HT-29 (cell line): ENCODE measurements at places on chromosomes 2 and 18. TPM values are rescaled to one million over a fixed set of nuclear protein-coding genes. Genes with fewer than 3 reads are reported as not detected.

Gene ASB18
- total RNA-seq = not detected in 2 replicates

Gene ARHGEF4
- total RNA-seq = 0.13 and 0.15 TPM in 2 replicates

Gene TMEM182
- 2.6 and 6.5 TPM in 2 replicates for total RNA-seq

Gene SYT4
- not detected in 2 replicates for total RNA-seq

Gene TUBA3E
- not detected in 2 replicates for total RNA-seq

DNA sequence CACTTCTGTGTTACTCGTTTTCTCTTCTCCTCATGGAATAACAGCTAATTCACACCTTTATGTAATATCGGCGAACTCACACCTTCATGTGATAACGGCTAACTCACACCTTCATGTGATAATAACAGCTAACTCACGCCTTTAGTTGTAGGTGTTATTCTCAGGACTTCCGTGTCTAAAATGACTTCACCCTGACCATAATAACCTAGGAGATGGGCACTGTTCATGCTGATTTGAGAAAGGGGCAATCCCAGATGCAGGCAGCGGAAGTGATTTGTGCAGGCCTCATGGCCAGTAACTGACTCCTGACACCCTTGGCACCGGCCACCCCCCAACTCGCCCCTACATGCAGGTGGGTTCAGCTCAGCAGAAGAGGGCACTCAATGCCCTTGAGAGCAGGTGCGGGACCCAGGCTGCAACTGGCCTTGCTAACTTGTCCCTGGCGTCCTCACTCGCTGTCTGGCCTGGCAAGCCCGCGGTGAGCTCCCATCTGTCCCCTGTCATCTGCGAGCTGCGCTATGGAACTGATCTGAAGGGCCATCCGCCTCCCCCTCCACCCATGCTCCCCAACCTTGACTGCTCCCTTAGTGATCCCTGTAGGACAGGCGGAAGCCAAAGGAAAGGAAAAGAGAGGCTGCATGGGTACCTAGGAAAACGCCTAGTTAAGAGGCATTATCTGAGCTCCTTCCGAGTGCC is 42.6 kb upstream of the MTCL1 start:
- no peak for DNase-seq

- DNase-seq = no peak
These were observed 248 bp downstream of the HAAO start for GRCh38 chr2:42792087-42792582.

GRCh38 chr18:54215069-54215468 is 9.4 kb downstream of the MBD2 start:
- no peak for DNase-seq

DNA sequence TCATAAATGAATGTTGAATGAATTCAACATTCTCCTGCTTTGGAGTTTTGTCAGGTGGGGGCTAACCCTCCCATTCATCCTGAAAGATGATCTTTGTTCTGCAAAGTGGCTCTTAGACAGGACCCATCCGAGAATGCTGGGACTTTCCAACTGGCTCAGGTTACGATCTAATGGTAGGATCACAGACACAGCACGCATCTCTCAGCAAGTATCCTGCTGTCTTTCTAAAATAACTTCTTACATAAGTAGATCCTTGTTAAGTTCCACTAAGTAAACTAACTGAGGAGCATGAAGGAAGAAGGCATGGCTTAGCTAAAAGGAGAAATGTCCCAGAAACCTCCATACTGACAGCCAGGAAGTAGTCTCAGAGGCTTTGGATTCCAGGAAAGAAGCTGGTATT is 23.7 kb downstream of the CYP27A1 start:
- DNase-seq = no peak

DNA sequence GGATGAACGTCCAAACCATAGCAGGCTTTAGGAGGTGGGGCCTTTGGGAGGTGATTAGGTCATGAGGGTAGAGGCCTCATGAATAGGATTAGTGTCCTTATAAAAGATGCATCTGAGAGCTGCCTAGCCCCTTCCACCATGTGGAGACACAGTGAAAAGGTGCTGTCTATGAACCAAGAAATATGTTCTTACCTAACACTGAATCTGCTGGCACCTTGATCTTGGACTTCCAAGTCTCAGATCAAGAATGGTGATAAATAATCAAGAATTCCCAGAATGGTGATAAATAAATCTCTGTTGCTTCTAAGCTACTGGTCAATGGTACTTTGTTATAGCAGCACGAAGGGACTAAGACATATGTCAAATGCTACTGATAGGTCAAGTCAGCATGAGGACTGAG is 15.1 kb upstream of the DYTN start:
- no peak for DNase-seq

DNA sequence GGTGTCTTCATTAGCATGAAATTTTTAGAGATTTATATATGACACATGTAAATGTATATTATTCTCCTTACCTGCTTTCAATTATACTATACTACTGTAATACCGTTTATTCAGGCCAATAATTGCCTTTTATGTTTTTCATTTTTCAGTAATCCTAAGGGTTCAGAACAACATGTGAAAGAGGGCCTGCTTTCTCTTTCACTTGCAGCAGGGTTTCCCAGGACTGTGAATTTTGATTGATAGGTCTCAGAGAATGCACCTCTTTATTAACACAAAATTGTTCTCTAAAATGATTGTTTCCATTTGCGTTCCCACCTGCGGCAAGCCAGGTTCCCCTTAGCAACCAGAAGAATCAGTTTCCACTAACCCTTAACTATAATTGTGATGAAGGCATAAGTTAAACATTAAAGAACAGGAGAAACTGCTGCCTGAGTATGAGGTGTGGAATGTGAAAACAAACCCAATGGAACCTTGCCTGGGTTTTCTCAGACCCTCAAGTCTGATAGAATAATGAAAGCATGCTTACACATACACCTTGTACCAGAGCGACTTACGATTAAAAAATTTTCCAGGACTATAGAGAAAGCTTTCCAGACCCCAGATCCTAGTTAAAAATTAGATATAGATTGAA is 1591.2 kb upstream of the LRRTM1 start:
- DNase-seq = no peak

DNA sequence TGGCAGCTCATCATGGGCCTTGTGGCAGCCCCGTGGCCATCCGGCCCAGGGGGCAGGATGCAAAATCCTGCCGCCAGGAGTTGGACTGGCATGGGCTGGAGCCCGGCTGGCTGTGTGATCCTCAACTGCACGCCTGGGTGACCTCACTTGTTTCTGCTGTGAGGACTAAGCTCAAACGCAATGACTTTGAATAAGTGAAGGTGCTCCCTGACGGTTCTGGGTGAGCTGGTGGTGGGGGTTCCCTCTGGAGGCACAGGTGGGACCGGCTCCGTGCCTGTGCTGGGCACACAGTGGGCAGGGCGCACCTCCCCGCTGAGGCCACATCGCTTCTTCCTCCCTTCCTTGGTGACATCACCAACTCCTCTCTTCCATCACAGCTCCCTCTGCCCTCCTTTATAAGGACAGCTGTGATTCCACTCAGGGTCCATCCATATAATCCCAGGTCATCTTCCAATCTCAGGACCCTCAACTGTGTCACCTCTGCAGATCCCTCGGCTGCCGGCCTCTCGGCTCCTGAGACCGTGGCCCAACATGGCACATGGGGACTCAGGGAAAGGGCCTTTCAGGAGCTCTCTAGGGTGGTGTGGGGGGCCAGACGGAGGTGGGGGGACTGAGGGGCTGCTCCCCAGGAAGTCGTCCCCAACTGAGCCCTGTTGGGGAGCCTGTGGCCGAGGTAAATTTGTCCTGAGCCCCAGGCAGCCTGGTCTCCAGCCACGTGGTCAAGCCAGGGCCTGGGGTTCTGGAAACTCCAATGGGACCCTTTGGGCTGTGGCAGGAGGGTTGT is 75.5 kb upstream of the ODC1 start:
- no peak for DNase-seq

GRCh38 chr2:36027616-36028015 is 328.0 kb upstream of the CRIM1 start:
- no peak for DNase-seq

- no peak for DNase-seq
These were observed 103.3 kb downstream of the COL6A3 start for GRCh38 chr2:237310515-237311114.

Gene NR4A2
- total RNA-seq = 4.1 and 5.2 TPM in 2 replicates

DNA sequence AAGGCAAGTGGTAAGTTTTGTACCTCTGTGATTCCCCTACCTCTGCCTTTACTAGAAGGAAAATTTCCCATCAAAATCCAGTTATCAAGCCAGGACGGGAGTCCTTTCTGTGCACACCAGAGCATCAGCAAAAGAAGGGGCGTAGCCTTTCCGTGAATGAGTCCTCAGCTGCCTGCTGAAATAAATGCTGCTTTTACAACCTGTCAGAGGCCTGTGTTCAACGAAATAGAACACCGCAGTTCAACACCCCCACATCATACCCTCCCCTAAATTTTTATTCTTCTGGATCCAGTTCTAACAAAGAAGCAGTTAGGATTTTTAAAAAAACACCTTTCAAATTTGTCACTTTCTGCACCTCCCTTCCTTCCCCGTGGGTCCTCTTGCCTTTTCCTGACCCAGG is 135.8 kb downstream of the SETBP1 start:
- DNase-seq = no peak

DNA sequence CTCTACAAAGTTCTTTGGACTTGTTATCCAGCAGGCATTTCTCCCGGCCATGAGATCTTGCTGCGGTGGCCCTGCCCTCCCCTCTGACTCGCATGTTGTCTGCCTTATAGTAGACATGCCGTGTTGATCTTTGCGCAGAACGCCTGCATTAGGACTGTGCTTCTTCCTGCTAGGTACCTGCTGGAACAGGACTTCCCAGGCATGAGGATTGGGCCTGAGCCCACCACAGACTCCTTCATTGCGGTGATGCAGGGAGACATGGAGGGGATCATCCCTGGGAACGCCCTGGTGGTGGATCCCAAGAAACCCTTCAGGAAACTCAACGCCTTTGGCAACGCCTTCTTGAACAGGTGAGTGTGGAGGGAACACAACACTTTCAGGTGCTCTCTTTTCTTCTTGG is 10.1 kb downstream of the EHD3 start:
- DNase-seq = no peak

Gene CIAO1
- total RNA-seq = 169 and 197 TPM in 2 replicates

DNA sequence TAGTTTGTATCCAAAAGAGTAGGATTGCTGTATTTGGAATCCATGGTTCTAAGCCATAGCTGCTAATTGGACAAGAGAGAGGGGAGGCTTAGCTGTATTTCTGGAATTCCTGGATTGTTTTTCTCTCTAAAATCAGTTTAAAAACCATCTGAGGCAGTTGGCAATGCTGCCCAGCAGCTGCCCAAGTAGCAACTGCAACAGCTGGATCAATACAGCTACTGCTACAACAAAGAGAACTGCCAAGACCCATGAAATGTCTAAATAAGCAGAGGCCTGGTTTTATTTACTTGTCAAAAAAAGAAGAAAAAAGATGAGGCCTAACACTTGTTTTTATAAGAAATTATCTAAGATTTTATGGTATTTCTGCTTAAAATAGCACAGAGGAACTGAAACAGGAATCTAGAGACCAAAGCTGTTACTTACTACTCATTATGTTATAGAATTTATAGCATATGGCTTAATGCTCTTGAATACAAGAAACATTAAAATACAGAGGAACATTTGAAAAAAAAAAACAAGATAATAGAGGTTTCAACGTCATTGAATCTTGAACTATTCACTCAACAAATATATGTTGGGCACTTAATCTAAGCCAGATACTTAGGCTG is 39.1 kb downstream of the TMEFF2 start:
- no peak for DNase-seq

- DNase-seq = no peak
These were observed 210.0 kb upstream of the SKOR2 start for GRCh38 chr18:47461406-47461948.

Gene GPR45
- not detected in 2 replicates for total RNA-seq

DNA sequence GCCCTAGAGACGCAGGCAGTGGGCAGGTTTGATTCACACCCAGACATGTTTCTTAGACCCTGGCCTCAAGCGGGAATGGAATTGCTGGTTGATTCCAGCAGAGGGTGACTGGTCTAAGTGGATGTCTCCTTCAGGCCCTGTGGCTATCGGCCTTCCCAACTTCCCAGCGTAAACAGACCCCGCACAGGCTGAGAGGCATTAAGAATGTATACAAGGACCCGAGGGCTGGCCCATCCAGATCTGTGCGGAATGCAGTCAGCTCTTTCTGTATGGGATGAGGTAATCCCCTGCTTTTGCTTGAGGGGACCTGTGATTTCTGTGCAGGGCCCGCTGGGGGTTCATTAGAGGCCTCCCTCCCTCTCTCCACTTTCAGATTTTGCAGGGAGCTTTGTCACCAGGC is 6.5 kb downstream of the ACKR3 start:
- DNase-seq = no peak

- no peak for DNase-seq
These were observed 16.4 kb upstream of the C1QL2 start for GRCh38 chr2:119174993-119175347.

Gene BOLL
- not detected in 2 replicates for total RNA-seq

Gene IGFBP5
- not detected in 2 replicates for total RNA-seq

GRCh38 chr2:232489516-232490220 is 2.0 kb upstream of the ECEL1 start:
- no peak for DNase-seq

Gene ICOS
- total RNA-seq = not detected in 2 replicates

DNA sequence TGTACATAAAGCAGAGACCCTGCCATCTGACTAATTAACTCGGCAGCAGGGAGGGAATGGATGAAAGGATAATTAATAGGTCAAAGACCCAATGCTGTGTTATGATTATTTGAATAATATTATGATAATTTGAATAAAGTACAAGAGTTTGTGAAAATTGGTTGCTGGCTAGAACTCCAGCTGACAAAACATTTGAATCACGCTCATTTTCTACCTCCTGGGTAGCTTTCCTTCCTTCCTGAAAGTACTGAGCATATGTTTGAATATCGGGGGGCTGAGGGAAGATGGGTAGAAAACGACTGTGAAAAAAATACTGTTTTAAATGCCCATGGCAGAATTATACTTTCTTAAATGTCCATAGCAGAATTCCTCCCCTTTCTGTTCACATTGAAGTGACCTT is 243.6 kb upstream of the RBMS1 start:
- DNase-seq = no peak

- DNase-seq = no peak
These were observed 31.4 kb downstream of the FOSL2 start for GRCh38 chr2:28423856-28424605.

DNA sequence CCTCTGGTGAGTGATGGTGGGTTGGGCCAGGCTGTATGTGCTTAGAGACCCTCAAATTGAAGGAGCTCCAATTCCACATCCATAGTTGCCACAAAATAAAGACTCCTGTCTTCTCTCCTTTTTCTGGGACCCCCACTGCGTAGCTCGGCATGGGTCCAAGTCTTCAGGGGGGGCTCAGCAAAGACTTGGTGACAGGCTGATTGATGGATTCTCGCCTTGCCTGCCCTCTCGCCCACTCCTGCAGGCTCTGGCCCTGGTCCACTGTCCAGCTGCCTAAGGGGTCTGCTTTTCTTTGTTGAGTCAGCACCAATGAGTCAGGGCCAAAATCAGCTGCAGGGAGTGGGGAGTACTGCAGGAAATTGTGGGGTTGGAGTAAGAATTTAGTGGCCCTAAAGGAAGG is 21.5 kb downstream of the RPL37A start:
- DNase-seq = no peak

Gene METTL4
- 4.4 and 5.1 TPM in 2 replicates for total RNA-seq

Gene CNGA3
- total RNA-seq = not detected in 2 replicates
